ENCODE measurements at places on chromosomes 3 and 15.

DNA sequence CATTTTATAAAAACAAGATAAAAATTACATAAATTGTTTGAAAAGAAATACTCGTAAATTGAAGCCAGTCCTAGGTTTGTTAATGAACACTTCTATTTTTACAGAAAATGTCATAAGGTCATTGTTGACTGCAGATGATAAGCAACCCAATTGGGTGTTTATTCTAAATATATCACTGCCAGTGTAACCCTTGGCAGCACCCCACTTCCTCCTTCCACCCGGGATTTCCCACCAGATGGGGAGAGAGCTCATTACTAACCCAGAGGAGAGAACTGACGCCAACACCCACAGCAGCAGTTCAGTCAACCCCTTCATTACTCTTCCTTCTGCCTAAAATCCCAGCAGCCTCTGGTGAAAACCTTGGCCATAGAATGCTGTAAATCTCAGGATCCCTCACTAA is 307.6 kb downstream of the GAP43 start:
- no peak for DNase-seq

DNA sequence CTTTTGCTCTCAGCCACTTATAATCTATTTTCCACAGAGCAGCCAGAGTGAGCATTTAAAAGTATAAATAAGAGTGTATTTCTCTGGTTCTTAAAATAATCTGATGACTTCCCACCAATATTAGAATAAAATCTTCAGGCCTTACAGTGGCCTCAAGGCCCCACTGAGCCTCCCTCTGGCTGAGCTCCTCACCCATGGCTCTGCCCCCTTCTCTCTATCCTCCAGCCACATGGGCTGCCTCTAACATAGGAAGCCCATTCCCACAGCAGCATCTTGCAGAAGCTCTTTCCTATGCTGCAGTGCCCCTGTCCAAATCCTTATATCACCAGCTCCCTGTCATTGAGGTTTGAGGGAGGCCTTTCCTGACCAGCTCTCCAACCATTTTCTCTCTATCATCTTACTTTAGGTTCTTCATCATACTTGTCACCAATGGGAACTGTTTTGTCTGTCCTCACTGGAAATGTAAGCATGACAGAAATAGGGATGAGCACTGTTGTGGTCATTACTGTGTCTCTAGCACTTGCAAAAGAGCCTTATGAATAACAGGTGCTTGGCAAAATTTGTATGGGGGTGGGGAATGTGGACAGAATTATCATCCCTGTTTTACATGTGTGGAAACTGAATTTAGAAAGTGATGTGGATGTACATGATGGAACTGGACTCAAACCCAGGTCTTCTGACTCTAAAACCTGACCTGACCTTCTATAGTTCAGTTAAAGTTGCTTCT is 250.6 kb downstream of the NR1D2 start:
- DNase-seq, result no peak

DNA sequence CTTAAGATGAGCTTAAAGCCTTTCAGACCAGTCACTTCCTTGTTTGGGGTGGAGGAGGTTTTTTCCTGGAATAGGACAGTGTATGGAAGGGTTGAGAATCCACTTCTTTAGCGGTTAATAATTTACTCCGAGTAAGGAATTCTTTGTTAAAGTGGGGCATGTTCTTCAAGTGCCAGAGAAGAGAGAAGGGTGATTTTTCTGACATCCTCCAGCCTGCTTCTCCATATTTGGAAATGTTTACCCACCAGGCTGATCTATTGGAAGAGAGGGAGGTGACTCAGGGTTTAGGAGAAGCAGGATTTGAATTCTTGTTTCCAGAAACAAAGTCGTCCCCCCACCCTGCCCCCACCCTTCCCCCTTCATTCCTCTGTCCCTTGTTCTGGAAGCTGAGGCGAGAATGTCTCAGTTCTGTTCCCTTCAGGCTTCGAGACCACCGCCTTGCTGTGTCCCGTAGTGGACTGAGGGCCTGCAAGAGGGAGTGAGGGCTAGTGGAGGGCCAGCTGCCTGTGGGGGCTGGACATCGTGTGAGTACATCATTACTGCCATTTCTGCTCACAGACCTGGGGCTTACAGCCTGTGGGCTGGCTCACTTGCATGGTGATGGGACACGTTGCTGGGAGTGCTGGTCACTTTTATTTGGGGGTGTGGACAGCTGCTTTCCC is 58.5 kb downstream of the LPP start:
- no peak for DNase-seq

- DNase-seq, result no peak
These were observed 980 bp downstream of the PARP9 start for GRCh38 chr3:122562923-122563716.

DNA sequence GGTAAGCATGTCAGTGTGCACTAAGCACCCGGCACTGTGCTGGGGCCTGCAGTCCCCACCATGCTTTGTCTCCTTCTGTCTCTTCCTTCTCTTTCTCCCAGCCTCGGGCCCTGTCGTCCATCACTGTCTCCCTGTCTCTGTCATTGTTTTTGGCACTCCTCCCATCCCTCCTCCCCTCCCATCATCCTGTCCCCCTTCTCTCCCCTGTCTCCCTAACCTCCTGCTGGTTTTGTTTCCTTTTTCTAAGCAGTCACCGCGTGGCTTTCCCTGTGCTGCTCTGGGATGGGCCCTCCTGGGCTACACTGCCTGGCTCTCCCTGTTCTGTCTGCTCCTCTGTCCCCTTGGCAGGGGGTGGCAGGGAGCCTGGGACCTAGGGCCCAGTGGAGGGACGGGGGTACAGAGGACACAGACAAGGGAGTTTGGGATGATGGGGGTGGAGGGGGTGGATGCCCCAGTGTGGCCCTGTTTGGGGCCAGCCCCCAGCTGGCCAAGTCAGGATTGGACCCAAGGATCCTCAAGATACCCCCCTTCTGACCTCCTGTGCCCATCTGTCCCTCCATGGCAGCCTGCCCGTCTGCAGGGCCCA is 5.7 kb downstream of the CHST13 start:
- no peak for DNase-seq

DNA sequence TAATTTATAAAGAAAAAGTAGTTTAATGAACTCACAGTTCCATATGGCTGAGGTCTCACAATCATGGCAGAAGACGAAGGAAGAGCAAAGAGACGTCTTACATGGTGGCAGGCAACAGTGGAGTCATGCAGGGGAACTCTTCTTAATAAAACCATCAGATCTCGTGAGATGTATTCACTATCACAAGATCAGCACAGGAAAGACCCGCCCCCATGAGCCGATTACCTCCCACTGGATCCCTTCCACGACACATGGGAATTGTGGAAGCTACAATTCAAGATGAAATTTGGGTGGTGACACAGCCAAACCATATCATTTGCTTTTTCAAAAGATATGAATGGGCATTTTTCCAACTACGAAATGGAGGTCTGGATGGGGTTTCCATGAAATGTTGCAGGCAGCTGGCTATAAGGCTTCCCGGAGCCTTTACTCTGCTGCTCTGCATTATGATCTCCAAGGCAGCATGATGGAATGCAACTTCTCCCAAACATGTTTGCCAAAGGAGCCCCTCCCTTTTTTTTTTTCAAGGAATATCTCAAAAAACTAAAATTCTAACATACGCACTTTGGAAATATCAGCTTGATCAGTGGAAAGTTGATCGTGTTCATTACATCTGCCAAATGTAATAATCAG is 189.7 kb downstream of the MEX3B start:
- DNase-seq, result no peak

DNA sequence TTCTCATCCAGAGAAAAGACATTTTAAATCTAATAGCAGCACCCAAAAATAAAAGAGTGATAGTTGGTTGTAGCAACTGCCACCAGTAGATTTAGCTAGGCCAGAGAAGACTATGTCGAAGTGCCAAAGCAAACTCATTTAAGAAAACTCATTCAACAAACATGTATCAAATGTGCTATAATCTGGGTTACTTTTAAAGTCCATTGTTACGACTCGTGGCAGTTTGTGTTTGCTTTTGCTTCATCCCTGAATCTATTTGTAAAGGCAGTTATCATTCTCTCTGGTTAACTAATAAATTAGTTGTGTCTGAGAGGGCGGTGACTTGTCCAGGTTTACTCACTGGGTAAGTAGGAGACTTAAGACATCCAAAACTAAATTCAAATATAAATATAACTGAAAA is 159.4 kb downstream of the ZIC4 start:
- DNase-seq, result no peak

- DNase-seq, result no peak
These were observed 4.5 kb downstream of the POLG start for GRCh38 chr15:89330119-89330518.

DNA sequence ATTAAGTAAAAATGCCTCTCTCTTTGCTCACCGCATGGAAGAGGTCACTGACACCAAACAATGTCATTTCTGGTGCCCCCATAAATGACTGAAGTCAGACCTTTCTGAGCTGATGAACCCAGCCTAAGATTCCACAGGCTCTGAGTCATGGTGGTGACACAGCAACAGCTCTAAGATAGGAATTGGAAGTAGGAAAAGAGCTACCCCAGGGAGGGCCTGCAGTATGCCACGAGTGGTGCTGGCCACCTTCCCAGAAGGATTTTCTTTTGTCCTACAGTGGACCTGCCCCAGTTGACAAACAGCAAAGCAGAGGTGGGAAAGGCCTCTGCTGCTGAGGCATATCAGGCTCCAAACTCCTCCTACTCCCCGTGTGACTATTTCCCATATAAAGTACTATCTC is 208.1 kb downstream of the MINAR1 start:
- no peak for DNase-seq

DNA sequence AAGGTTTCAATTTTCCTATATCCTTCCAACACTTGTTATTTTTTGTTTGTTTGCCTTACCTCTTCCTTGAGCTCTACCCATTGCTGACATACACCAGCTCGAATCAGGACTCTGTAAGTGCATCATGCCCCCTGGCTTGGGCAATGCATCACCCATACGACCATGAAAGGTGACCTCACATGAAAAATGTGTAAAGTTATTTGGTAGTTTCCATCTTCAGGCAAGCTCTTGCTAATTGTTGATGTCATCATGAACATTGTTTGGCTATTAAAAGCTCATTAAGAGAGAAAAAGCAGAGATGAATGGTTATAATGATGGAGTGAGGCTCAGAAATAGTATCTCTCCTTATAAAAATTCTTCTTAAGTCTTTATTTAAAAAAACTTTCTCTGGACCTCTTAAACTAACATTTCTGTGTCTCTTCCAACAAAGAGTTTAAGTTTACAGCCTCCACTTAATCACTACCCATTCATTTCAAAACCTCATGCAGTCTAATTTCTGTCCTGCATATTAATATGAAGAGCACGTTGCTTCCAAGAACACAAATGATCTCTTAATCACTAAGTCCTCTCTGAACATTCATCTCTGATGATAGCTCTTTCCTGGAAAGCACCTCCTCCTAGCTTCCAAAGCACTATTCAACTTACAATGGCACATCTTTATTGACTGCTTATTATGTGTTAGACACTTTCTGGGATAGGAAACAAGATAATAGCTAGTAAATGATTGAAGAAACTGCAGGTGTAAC is 236.3 kb downstream of the NFKBIZ start:
- no peak for DNase-seq

DNA sequence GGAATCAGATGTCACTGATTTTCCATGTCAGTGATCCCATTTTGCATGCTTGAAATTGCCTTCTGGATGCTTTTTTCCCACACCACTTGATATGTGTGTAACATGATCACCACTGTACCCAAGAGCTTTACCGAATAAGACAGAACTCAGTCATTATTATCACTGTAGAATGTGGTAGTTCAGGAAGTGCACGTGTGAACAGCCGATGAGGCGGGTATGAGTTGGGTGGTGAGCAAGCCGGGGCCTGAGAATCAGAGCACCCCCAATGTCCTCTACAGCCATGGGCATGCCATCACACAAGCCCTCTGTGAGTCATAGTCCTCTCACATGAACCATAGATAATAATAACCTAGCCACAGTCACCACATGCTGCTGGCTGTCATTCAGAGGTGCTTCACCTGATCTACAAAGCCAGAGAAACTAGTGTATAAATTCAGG is 470.8 kb downstream of the SOX2 start:
- no peak for DNase-seq

GRCh38 chr15:56019060-56019793 is 25.8 kb upstream of the NEDD4 start:
- DNase-seq, result no peak

DNA sequence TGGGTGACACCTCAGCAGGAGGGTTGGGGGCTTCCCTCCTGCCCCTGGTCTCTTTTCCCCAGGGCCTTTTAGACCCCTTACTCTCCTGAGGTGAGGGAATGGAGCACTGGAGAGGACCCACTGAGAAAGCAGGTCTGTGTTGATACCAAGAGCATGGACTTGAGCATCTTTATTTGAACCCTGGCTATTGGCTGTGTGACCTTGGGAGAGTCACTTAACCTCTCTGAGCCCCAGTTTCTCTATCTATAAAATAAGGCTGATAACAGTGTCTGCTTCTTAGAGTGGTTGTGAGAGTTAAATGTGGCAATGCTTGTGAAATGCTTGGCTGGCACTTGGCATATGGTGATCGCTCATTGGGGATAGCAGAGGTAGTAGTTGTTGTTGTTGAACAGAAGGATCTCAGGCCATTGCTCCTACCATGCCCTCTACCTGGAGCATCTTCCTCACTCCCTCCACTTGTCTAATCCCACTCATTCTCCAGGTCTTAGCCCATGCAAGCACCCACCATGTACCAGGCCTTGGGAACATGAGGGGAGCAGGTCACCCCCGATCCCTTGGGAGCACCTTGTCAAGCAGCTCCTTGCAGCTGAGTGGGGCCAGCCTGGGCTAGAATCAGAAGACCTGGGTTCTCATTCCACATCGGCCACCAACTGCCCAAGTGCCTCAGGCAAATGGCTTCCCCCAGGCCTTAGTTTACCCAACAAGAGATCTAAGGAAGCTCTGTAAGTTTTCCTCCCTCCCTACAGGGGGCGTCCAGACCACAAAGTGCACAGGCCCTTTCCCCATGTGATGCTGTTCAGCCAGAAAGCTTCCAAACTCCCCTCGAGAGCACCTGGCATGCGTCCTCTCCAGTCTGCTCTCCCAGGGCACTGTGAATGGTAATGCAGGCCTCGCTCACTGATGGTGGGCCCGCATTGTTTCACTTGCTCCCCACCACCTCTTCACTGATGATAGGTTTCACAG is 96.7 kb downstream of the LSM3 start:
- no peak for DNase-seq

DNA sequence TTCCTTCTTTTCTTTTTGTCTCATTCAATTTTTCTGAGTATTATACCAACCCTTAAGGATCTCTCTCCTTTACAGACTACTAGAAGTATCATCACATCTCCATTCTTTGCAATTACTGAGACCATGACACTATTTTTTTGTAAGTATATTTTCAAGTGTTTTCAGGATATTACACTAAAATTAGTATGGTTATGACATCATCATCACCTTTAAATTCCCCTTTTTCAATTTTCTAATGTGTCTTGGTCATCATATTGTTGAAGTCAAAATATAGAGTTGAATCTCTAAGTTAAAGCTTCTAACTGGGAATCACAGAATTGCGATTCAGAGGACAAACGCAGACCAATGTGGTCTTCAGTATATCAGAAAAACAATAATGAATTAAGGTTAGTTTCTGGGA is 1475.1 kb downstream of the OTOL1 start:
- no peak for DNase-seq

GRCh38 chr15:98735895-98736617 is 87.7 kb downstream of the IGF1R start:
- no peak for DNase-seq

GRCh38 chr3:141960731-141961130 is 84.3 kb downstream of the ATP1B3 start:
- DNase-seq, result no peak

GRCh38 chr3:101635954-101636798 is 40.8 kb downstream of the ZBTB11 start:
- DNase-seq, result peak; percentile 59

GRCh38 chr15:74343797-74344127 is 23.7 kb downstream of the CYP11A1 start:
- no peak for DNase-seq

- DNase-seq, result no peak
These were observed 36.9 kb downstream of the NR1D2 start for GRCh38 chr3:23981955-23982354.

- DNase-seq, result no peak
These were observed 284.7 kb upstream of the STT3B start for GRCh38 chr3:31247850-31248562.
